H7 (cell line): ENCODE measurements at places on chromosomes 7 and 10. TPM values are rescaled to one million over a fixed set of nuclear protein-coding genes. Genes with fewer than 3 reads are reported as not detected.

SPDYE11 gene
- not detected in 2 replicates for total RNA-seq

GJD4 gene
- not detected in 2 replicates for total RNA-seq

CTAGE4 gene
- 4.9 and 7.5 TPM in 2 replicates for total RNA-seq

LRGUK gene
- 0.59 and 1.4 TPM in 2 replicates for total RNA-seq

IL2RA gene
- not detected in 2 replicates for total RNA-seq

MLLT10 gene
- 47.2 and 59.0 TPM in 2 replicates for total RNA-seq

CLCN1 gene
- 0.11 and 0.21 TPM in 2 replicates for total RNA-seq

HMX2 gene
- total RNA-seq, result 0.07 TPM in 1 of 2 replicates, not detected in the other

LFNG gene
- 12.8 and 20.0 TPM in 2 replicates for total RNA-seq

ATOH7 gene
- total RNA-seq, result 0.15 TPM in 1 of 2 replicates, not detected in the other

PPP1R9A gene
- total RNA-seq, result 8.0 and 10.9 TPM in 2 replicates

C1QL3 gene
- 0.17 and 0.92 TPM in 2 replicates for total RNA-seq

NPY4R2 gene
- 0.17 TPM in 1 of 2 replicates, not detected in the other for total RNA-seq

DLG5 gene
- total RNA-seq, result 28.2 and 31.7 TPM in 2 replicates

PRTFDC1 gene
- total RNA-seq, result 12.5 and 13.4 TPM in 2 replicates

TCAF2 gene
- total RNA-seq, result 0.07 and 0.10 TPM in 2 replicates

THAP5 gene
- total RNA-seq, result 11.9 and 15.6 TPM in 2 replicates
